Activated gamma-delta T cell treated with Interleukin-2 at 50 U/mL for 16 hours (primary cell): ENCODE measurements at places on chromosomes 1 and 21.

DNA sequence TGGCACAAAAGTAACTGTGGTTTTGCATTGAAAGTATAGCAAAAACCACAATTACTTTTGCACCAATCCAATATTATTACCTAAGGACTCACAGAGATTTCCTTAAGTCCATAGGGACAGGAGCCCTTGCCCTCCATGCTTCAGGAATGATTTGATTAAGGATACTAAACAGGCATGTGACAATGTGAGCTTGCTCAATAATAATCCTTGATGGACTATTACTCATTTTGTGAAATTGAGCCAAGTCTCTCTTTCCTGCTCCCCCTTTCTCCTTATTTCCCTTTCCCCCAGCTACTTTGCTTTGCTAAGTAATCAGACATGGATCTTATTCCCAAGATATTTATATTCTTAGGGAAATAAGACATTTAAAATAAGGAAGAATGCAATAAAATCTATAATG, 21.6 kb upstream of the RGL1 start:
- no peak for DNase-seq

DNA sequence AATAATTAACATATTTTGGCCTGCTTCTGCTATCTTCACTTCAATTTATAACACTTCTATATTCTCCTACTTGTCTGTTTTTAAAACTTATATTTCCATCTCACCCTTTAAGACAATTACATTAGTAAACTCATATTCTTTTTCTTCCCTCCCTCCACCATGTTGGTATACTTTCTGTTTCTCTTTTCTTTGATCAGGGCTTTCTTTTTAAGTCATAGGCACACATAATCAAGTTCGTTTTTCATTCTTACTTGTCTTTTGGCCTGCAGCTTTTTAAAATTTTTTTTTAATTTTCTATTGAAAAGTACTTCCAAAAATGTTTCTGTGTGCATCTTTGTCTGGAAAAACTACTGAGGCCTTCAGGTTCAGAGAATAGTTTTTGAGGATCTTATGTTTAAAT, 2.3 kb downstream of the PYHIN1 start:
- no peak for DNase-seq

- no peak for DNase-seq
Observed at GRCh38 chr1:15355968-15356625, 53.6 kb upstream of the EFHD2 start.

GRCh38 chr1:18907021-18907916, 4.9 kb upstream of the ALDH4A1 start:
- peak; percentile 62 for DNase-seq

- DNase-seq, result no peak
Observed at GRCh38 chr1:157162345-157162744, 24.1 kb upstream of the ETV3 start.

GRCh38 chr1:211710566-211711314, 35.3 kb upstream of the NEK2 start:
- no peak for DNase-seq

DNA sequence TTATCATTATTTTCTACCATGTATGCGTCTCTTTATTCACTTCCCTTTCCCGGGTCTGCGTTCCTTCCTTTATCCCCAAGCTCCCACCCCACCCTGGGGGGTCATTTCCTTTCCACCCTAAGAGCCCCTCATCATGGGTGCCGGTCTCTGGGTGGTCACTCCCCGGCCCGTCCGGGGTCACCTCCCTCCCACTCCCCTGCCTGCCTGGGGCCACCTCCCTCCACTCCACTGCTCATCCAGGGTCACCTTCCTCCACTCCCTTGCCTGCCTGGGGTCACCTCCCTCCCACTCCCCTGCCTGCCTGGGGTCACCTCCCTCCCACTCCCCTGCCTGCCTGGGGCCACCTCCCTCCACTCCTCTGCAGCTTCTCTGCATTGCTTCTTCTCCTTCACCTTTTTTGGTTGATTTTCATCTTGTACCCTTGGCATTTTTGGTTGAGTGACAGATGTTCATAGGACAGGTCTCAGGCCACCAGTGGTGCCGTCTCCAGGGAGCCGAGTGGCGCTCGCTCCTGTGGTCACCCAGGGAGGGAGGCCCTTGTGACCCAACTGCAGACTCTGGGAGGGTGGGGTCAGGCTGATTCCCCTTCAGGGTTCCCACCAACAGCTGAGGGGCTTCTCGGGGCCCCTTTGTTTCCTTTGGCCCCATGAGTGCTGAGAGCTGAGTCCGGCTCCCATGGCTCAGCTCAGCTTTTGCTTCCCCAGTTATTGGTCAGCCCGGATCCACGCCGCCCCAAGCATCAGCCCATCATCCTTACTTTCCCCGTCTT, 48.6 kb upstream of the PCBP3 start:
- no peak for DNase-seq

- DNase-seq, result no peak
Observed at GRCh38 chr1:167748906-167749305, 27.1 kb downstream of the MPZL1 start.

GRCh38 chr1:183674339-183674738, 21.2 kb upstream of the APOBEC4 start:
- no peak for DNase-seq

GRCh38 chr21:33902349-33902748, 13.3 kb downstream of the ATP5PO start:
- DNase-seq, result no peak

DNA sequence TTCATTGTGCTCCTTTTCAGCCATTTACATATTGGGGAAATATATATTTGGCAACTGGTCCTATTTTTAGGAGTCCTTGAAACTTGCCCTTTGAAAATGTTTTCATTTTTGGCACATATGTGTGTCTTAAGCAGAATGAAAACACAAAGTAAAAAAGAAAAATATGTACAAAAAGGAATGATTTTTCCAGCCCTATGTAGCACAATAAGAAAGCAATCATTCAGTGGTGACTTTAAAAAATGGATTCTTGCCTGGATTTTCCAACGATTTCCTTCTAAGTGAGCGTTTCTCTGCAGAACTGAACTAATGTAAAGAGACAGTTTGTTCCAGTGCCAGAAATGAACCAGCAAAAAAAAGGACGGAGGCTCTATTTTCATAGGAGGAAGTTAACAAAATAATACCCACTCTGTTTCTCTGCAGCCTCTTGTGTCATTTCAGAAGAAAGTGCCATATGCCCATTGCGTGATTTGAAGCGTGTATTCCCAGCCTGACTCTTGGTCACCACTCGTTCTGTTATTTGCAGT, 340.1 kb downstream of the SETD4 start:
- no peak for DNase-seq

DNA sequence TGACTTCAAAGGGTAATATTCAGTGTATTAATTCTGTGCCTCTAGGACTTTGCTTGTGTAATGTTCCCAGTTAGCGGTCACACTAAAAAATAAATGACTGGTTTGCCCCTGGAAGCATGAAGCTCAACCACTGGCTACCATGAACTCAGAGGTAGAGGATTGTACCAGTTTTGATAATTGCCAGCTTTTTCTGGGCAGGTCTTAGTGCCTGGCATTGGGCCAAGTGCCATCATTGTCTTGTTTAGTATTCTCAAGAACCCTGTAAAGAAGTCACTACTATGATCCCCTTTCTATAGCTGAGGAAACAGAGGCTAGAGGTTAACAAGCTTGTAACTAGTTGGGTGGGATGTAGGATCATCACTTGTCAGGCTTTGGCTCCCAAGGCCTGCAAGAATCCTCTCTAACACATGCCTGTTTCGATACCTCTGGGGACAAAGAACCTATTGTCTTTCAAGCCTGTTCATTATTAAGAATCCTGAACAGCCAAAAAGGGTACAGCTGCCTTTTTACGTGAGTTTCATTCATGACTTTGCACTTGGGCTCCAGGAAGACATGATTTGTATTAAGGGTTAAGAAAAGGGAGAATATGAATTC, 121.9 kb upstream of the JUN start:
- DNase-seq, result no peak

DNA sequence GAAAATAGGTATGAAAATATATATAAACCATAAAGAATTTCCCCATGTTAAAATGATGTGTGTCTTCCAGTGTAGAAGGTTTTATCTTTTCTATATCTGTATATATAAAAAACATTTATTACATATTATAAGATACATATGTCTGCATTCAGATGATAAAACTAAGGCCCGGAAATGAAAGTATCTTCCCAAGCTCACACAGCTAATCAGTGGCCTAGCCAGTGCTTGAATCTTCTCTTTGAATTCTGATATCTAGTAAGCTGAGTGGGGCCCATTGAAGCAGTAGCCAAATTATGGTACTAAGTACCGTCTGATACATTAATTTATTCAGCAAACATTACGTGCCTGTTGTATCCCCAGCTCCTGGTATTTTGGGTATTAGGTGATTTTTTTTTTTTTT, 28.6 kb downstream of the UCK2 start:
- DNase-seq, result no peak
